Hematopoietic multipotent progenitor cell treated with erythropoietin and hydrocortisone succinate and interleukin-3 and kit ligand, for 17 days (in vitro differentiated cells): ENCODE measurements at places on chromosomes 6 and 20.

- DNase-seq: no peak
Measured at GRCh38 chr6:136524936-136525413, 25.2 kb downstream of the MAP7 start.

DNA sequence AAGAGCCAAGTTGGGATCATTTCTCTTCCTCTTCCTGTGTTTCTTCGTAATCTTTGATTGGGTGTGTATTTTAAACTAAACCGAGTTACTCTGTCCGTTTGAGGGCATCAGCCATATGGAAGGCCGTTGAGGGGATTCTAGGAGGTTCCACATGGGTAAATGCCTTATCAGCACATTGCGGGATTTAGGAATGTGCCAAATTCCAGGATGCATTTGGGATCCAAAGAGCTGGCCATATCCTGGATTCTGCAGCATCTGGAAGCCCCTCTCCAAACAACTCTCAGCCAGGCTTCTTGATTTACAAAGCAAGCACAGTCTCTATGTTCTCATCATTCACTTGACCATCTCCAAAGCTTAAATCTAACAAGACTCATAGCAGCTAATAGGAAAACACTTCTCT lies 67.6 kb upstream of the RIN2 start:
- DNase-seq: no peak

- no peak for DNase-seq
Measured at GRCh38 chr20:57676589-57677583, 32.9 kb downstream of the PMEPA1 start.

DNA sequence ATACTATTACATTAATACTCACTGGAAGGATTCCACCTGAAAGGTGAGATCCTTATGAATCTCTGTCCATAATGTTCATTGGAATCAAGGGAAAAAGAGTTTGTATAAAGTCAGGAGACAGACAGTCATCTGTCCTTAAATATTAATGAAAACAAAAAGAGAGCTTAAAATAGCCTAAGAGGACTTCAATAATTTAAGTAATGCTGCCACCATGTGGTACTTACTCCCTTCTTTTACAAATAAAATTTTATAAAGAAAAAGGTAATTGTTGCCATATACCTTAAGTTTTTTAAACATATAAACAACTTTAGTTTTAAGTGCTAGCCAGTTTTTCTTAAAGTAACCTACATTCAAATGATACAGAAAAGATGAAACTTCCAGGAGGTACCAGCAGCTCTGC lies 5.1 kb downstream of the BLOC1S5 start:
- DNase-seq: peak; percentile 27

DNA sequence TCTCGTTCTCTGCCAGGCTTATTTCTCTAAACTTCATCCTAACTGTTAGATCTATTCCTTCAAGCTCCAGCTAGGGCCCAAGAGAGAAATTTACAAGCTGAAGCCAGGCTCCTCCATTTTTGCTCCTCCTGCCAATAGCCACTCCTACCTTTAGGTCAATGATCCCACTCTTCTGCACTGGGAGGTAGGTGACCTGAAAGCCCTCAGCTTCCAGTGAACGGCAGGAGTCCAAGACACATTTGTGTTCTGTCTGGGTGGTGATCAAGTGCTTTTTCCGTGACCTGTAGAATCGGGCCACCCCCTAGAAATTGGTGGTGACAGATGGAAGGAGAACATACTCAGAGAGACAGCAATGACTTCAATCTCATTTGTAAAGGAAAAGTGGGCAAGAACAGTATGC lies 8.9 kb downstream of the NFS1 start:
- DNase-seq: peak; percentile 2

GRCh38 chr6:143963158-143963919 lies 44.7 kb downstream of the PLAGL1 start:
- no peak for DNase-seq

- DNase-seq: no peak
Measured at GRCh38 chr20:11926292-11926998, 8.8 kb downstream of the BTBD3 start.

- no peak for DNase-seq
Measured at GRCh38 chr6:117520603-117521395, 38.3 kb downstream of the DCBLD1 start.

DNA sequence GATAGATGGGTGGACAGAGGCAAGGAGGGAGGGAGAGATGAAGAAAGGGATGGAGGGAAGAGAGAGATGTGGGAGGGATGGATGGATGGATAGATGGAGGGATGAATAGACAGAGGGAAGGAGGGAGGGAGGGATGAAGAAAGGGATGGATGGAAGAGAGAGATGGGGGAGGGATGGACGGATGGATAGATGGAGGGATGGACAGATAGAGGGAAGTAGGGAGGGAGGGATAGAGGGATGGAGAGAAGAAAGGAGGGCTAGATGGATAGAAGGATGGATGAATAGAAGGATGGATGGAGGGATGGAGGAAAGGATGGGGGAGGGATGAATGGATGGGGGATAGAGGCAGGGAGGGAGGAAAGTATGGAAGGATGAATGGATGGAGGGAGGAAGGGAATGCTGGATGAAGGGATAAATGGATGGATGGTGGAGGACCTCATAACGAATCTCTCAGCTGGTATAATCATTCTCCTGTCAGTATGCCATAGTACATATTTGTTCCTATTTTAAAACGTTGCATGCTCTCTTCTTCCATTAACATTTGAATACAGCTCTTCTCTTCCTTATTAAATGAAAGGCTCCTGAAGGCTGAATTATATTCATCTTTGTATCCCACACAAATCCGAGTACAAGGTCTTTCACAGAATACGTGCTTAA lies 136.4 kb downstream of the HIVEP2 start:
- DNase-seq: no peak

- peak; percentile 9 for DNase-seq
Measured at GRCh38 chr6:99151634-99152346, 197.7 kb downstream of the FAXC start.

- no peak for DNase-seq
Measured at GRCh38 chr6:8282380-8282779, 153.0 kb downstream of the SLC35B3 start.

DNA sequence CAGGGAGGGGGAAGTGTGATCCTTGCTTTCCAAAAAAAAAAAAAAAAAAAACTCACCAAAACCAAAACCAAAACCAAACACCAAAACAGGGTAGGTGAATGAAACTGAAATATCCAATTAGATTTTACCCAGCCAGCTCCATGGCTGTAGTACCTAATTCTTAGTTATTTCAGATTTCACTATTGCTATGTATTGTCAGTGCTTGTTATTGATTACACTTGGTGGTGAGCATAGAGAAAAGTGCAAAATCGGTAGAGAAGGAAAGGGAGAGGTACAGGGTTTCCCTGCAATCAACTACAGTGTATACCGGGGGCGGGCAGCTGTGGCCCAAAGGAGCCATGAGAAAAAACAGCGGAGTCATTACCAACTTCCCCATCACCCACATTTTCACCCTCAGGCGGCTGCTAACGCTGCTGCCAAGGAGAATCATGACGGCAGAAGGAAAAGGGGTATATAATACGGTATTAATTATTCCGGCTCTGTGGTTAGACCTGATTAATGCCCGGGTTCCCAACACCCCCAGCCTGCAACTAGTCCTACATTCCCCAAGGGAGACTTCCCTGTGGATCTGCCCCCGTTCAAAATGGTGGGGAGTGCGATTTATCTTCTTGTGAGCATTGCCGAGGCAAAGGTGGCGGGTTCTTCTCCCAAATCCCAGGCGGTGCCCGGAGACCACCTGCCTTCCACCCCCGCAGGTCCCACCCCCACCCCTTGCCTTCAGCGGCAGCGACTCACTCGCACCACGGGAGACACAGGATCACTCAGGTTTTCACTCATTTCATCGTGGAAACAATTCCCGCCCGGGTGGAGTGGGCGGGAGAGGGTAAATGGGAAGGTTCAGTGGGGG lies at the start of gene C6orf62:
Gene C6orf62 (minus strand): TSS at position 30 of the 847 bp plus-strand sequence. CDS start 486 bp downstream, outside the sequence.
- DNase-seq: peak; percentile 78

GRCh38 chr6:125738276-125738675 lies 11.2 kb upstream of the HEY2 start:
- DNase-seq: no peak
